Stimulated activated CD8-positive, alpha-beta memory T cell treated with anti-CD3 and anti-CD28 coated beads, Interleukin-4, amount 100 ng/mL, for 4 hours (primary cell): ENCODE measurements at places on chromosomes 16 and 17.

DNA sequence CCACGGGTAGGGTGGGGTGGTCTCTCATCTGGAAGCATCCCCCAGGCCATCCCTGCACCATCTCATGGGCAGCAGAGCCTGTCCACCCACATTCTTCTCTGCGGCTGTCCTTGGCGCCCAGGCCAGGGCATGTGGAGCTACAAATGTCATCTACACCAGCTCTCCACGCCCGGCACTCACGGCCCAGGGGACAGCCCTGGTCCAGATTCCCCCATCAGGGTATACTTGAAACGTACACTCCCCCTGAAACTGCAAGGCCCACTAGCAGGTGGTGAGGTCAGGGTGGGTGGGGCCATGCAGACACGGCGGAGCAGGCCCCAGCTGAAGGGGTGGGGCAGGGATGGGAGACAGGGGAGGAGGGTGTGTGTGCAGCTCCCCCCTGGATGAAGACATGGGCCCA is 3.2 kb upstream of the SOX8 start:
- no peak for DNase-seq

DNA sequence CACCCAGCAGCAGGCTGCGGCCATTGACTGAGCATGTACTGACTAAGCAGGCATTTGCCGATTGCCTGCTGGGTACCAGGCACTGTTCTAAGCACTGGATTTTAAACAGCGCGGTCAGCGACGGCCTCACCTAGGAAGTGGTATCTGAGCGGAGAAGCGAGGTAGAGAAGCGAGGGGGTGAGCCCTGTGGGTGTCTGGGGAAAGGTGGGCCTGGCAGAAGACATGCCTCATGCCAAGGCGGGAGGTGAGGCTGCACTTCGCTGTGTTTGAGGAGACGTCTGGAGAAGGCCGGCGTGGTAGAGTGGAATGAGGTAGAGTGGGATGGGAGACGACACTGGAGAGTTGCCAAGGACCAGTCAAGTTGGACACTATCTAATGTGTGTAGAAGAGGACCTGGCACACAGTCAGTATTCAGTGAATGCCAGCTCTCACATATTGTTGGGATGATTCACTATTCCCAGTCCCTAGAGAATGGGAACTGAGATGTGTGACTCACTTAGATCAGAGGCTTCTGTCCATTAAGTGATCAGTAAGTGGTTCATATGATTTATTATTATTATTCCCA is 14.4 kb downstream of the SYCE1L start:
- no peak for DNase-seq

DNA sequence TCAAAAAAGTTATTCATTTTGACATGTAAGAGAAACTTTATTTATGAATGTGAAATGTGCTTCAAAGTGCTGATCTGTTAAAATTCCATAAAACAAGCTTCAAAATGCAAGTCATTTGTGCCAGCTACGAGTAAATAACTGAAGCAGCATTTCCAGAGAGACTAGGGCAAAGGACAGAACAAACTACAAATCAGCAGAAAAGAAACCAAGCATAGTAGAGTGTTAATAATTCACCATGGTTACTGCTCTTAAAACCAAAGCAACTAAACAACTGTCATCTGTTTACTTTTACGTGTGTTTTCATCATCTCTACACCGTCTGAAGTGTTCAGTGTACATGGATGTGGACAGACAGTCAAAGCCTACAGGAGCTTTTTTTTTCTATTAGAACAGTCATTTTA is 1.6 kb upstream of the ASPA start:
- DNase-seq: no peak

- no peak for DNase-seq
Observed at GRCh38 chr16:88069397-88070168, 118.3 kb downstream of the BANP start.

- no peak for DNase-seq
Observed at GRCh38 chr17:17511293-17511741, 15.1 kb upstream of the RASD1 start.

GRCh38 chr17:67555855-67556254 is 161.9 kb upstream of the NOL11 start:
- DNase-seq: no peak

DNA sequence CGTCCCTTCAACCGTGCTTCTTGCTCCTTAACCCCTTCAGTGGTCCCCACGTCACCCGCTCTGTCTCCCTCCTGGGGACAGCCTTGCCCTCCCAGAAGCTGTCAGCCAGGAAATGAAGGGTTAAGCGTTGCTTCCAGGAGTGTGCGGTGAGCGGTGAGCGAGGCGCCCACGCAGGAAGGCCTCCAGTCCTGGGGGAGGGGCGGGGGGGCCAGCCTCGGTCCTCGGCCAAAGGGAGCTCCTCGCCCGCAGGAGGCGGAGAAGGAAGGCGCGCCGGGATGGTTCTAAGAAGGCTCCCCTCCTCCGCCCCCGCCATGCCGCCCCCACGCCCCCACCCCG is 2.3 kb downstream of the RBFOX3 start:
- DNase-seq: no peak

DNA sequence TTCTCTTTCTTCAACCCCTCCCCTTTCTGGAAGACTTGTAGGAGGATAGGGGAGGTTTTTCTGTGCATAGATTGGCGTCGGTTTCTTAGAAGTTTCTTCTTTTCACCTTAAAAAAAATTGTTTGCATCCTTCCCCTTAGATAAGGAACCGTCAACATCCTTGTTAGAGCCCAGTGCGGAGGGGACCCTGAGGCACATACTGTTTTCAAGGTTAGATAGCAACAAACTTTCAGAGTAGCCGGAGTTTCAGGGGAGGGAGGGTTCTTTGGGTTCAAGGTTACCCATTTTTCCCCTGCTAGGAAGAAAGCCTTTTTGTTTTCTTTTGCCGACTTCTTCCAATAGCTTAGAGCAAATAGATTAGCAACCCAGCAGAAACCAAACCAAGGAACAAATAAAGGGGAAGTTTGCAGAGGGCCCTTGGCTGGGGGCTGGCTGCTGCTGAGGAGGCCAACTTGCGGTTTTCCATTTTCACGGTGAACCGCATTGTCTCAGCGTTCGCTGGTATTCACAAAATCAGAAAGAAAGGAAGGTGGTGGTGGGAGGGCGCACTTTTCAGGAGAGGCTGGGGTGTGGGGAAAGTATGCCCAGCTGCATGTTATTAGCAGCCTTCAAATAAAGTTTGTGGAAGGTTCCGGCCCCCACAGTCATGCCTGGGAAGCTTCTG is 28.8 kb downstream of the MSI2 start:
- no peak for DNase-seq

GRCh38 chr16:19841184-19841583 is 43.5 kb downstream of the GPRC5B start:
- no peak for DNase-seq

DNA sequence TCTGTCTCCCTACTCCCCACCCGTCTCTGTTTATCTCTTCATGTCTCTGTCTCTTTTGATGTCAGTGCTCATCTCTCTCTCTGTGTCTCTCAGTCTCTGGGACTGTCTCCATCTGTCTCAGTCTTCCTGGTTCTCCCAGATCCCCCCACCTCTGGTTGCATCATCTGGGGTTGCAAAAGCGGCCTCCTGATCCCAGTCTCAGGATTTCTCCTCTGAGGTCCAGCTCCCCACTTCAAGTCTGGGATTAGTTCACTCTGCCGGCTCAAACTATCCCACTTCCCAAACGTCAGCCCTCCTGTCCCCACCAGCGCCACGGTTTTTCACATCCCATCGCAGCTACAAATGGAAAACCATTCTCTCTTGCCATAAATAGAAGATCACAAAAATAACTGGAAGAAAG is 9.0 kb downstream of the TEKT5 start:
- DNase-seq: no peak

GRCh38 chr17:15180121-15180561 is 85.0 kb downstream of the PMP22 start:
- no peak for DNase-seq

GRCh38 chr17:39239640-39240314 is 14.0 kb upstream of the STAC2 start:
- peak; percentile 32 for DNase-seq

DNA sequence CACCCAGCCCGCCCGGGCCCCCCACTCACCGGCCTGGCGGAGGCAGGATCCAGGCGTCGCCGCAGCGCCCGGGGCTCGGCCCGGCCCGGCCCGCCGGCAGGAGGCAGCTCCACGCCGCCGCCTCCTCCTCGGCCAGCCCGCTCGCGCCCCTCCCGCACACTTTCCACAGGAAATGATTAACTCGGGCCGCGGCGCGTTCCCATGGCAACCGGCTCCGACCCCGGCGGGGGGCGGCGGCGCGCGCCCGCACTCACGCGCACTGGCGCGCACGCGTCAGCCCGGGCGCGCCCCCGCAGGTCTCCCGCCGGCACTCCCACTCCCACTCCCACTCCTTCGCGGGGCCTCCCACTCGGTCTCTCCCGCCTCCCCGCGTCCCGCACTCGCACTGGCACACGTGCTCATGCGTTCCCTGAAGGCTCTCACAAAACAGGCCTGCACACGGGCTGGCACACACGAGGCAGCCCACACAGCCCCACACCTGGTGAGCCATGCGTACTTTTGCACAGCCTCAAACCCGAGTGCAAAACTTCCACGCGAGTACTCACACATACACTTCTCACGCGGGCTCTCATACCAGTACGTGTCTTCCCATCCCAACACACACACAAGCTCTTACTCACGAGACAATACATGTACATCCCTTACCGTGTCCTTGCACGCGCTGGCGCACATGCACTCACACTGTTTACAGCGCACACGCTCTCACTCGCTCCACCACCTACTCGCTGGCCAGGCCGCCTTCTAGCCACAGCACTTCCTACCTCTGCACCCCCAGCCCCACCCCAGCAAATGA is at the start of gene KIFC3:
TSS of gene KIFC3 (minus strand) at position 151 of the 793 bp plus-strand sequence. CDS start 4,248 bp downstream, outside the sequence.
- DNase-seq: peak; percentile 41

GRCh38 chr17:62626719-62627218 is 701 bp upstream of the MRC2 start:
- DNase-seq: no peak
